A172 (cell line): ENCODE measurements at places on chromosomes 3 and 15.
A peak's percentile ranks its signal among the peaks of the same experiment; 100 is the strongest.

- DNase-seq, result no peak
Observed at GRCh38 chr3:153956613-153957012, 164.6 kb upstream of the ARHGEF26 start.

GRCh38 chr15:101672298-101672697 is 20.1 kb upstream of the TM2D3 start:
- no peak for DNase-seq

DNA sequence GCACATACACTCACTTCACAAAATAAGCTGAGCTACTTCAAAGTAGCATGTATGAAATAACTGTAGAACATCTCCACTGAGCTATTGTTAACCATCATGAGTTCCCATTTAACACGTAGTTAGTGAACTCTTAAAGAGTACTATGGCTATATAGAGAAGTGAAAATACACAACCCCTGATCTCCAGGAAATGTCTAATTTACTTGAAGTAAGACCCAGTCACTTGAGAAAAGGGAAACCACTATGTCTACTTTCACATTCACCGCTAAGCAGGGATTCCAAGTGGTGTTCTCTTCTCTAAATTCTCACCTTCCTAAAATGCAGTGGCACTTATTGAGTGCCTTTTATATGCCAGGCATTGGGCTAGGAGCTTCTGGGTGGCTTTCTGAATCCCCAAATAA is 35.0 kb upstream of the COLQ start:
- DNase-seq, result no peak

DNA sequence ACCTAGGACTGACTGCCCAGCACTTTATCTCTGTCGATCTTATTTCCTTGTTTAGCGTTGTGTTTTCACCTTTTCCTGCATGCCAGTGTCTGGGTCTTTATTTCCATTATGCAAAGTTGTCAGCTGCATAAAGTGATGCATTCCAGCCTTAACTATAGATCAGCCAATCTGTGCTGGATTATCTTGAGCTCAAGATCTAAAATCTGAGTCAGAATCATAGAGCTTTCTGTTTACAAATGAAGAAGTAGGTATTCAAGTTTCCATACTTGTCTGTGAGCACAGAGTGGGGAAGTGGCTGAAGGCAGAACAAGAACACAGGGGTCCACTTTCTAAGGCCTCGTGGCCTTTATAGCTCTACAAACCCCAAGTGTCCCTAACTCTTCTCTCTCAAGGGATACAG is 82.4 kb upstream of the PLCL2 start:
- no peak for DNase-seq

- DNase-seq, result no peak
Observed at GRCh38 chr3:49652903-49653415, 21.2 kb upstream of the APEH start.

DNA sequence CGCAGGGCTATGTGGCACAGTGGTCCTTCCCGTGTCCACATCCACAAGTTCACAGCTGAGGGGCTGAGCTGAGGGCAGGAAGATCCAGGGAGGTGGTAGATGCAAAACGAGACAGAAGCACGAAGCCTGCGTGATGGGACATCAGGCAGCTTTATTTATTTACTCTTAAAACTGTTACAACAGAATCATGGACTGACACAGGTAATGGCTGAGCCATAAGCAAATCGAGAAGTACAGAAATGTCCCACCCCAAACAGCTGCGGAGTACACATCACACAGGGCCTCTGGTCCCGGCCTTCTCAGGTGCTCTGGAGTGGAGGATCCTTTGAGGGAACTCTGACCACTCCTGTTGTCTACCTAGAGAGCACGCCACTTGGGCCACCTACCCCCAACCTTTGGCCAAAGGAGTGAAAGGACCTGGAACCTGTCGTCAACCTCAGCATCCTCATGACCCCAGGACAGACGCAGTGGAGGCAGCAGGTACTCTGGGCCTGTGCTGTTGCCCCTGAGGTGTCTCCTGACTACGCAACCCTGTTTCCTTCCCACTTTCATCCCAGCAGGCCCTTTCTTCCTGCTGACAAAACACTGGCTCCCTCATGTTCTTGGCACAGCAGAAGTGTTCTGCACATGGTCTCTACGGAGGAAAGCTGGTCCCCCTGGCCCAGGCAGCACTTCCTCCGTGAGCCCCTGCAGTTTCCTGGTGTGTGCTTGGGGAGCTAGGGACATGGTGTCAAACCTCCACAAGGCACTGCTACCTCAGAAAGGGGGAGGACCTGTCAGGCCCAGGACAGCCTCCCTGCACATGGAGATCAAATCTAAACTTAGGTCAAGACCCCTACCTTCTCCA is 47.8 kb downstream of the DHX30 start:
- DNase-seq, result no peak

DNA sequence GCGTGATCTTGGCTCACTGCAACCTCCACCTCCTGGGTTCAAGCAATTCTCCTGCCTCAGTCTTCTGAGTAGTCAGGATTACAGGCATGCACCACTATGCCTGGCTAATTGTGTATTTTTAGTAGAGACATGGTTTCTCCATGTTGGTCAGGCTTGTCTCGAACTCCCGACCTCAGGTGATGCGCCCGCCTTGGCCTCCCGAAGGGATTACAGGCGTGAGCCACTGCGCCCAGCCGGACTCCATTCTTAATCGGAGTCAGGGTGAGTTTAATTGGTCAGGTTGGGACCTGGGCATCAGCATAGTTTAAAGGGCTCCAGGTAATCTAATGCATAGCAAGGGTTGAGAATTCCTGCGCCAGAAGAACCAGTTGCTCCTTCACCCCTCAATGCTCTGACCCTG is 29.2 kb downstream of the MAGEF1 start:
- DNase-seq, result no peak

GRCh38 chr15:43133430-43134156 is at the start of gene TMEM62:
TMEM62 (plus strand) TSS chr15:43133586; CDS start chr15:43133803, 217 bp downstream.
- peak; percentile 65 for DNase-seq

DNA sequence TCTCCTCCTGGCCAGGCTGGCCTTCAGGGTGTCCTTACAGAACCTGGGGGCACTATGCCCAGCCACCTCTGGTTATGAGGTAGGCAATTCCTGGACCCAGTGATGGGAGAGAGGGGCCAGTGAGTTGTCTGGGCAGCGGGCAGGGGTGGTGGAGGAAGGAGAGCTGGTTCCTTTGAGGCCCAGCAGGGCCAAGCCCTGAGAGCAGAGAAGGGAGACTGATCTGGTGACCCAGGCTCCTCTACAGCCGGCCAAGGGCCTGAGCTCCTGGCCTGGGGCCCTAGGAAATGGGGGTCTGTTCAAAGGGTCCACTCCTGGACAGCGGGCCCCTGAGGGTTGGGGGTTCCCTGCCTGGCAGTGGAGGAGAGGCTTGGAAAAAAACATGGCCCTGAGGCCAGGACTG is 7.9 kb downstream of the SLC38A3 start:
- no peak for DNase-seq

DNA sequence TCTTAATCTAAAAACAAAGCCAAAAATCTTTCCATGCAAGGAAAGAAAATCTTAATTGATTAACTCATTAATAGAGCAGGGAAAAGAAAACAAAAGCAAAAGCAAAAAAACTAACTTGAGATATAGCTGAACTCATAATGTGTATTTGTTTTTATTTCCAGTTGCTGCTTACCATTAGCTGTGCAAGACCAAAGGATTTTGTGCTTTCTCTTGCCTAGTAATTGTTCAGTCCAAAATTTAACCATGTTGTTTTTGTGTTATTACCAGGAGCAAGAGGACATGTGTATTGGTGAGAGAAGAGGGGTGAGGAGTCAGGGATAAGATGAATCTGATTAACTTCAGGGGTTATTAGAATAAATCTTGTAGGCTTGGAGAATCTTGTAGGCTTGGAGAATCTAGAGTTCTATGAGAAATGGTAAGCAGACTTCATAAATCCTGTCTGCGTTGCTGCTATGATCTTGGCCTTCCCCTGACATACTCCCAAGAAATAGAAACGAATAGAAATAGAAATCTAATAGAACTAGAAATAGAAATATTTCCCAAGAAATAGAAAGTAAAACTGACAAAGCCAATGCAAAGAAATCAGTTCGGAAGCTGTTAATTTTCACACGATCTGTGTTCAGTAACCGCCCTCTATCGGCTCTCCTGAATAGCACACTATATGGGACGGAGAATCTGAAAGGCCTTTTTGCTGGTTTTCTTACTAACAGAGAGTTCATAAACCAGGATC is 72.6 kb upstream of the TNFSF10 start:
- peak; percentile 69 for DNase-seq

- no peak for DNase-seq
Observed at GRCh38 chr3:119652306-119653033, 7.9 kb downstream of the POPDC2 start.

DNA sequence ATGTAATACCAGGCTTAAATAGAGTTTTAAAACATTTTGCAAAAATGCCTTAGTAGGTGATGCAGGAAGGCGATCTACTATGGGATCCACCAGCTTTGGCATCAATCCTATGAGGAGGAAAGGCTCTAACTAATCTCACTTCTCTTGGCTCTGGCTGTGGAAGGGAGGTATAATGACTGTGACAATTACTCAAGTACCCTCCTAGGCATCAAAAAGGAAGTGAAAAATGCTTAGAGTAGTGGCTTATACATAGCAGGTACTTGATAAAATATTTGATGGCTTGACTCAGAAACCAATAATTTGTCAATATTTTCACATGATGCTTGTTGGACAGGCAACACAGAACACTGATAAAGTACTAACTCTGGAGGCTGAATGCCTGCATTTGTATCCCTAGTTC is 34.1 kb upstream of the SERPINI2 start:
- no peak for DNase-seq

- no peak for DNase-seq
Observed at GRCh38 chr3:126117212-126117611, 33.3 kb upstream of the SLC41A3 start.

DNA sequence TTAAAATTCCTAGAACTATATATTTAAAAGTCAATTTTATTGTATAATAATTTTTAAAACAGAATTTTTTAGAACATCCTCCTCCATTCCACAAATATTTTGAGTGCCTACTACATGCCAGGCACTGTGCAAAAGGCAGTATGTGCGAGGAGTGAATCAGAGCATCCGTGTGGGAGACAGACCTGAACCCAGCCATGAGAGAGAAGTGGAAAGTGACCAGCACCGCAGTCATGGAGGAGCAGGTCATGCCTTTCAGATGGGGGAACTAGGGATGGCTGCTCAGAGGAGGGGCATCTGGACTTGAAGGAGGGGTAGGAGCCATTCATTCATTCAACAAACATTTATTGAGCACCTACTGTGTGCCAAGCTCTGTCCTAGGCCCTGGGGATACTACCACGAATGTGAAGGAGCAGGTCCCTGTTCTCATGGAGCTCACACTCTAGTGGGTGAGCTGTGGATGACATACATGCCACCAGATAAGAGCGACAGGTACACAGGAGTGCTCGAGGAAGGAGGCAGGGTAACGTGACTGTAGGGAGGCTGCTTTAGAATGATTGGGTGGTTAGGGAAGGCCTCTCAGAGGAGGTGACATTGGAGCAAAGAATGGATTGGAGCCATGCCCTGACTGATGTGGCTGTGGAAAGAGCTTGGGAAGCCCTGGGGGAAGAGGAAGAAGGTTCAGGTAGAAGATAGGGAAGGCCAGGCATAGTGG is 3.1 kb upstream of the CHRNA3 start:
- no peak for DNase-seq

DNA sequence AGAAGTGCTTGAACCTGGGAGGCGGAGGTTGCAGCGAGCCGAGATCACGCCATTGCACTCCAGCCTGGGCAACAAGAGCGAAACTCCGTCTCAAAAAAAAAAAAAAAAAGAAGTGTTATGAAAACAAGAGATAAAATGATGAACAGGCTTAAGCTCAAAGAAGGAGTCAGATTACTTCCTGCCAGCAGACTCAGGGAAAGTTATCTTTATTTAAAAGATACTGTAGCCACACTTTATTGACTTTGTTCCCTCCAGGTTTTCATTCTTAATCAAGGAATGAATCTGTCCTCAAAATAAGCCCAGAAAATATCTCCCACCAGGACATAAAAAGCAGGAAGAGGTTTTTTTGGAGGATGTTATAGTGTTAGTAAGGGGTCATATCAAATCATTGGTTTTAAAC is 176.5 kb upstream of the KCNMB2 start:
- DNase-seq, result no peak

GRCh38 chr3:43707998-43708397 is 17.3 kb downstream of the ABHD5 start:
- peak; percentile 90 for DNase-seq

DNA sequence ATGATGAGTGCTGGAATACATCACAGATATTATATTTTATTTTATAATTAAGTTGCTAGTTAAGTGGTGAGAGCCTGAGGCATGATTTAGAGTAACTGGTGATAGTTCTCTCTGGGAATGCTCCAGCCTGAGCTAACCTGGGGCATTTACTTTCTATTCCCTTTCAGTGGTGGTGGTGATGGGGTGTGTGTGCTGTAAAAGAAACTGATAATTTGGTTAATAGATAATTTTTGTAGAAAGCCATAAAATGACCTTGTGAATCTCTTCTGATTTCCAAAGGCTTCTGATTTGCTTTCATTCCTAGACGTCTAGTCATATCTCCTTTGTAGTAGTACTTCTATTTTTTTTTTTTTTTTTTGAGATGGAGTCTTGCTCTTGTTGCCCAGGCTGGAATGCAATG is 46.8 kb upstream of the DPPA4 start:
- no peak for DNase-seq

DNA sequence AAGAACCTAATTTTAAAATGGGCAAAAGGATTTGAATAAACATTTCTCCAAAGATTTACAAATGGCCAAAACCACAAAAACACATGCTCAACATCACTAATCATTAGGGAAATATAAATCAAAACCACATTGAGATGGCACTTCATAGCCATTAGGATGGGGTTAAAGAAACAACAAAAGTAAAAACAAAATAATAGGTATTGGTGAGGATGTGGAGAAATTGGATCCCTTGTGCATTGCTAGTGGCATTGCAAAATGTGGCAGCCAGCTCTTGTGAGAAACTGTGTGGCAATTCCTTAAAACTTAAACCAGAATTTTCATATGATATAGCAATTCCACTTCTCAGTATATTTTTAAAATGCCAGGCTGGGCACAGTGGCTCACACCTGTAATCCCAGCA is 126.5 kb downstream of the STT3B start:
- no peak for DNase-seq

- no peak for DNase-seq
Observed at GRCh38 chr15:51092480-51093040, 2.1 kb downstream of the TNFAIP8L3 start.

DNA sequence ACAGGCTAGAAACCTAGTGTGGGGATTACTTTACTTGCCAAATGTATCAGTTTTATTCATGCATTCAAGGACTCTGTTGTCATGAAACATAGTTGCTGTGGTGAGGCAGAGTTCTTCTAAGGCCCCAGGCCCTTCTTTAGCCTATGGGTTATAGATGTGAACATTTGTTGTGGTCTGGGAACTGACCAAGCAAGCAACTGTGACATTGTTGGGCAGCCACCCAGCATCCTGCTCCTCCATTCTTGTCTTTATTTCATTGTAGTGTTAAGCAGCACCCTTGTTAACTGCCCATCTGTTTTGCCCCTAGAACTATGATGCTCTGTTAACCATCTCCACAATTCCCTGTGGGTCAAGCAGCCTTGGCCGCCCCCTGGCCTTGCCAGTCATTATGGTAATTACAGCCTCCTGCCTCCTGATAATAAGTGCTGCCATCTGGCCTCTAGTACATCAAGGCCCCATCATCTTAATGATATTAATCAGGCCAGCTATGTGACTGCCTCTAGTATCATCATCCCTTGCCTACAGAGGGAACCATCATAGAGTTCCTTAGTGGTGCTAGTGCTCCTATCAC is 12.2 kb upstream of the IFT57 start:
- DNase-seq, result no peak
